Germinal center (tissue), 1 donor: ENCODE measurements at places on chromosomes 11 and 22.

DNA sequence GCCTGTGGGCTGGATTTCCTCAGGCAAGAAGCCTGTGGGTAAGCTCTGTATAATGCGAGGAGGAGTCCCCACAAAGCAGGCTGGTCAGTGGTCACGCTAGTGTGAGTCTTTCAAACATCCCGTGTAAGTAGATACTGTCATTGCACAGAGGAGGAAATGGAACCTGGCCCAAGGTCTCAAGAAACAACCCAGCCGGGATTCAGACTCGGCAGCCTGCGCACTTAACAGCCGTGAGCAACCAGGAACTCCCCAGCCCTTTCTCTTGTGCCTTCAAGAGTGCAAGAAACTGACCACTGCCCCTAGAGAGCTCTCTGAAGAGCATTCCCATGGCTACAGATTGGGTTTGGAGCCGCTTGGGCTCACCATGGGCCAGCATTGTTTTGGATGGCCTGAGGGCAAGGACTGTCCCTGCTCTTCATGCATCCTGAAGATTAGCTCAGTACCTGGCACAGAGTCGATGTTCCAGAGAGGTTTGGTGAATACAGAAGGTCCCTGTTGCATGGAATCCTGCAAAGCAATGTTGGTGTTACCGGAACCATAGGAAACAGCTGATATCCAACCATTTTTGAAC, 6.0 kb downstream of the MPST start:
- no peak for DNase-seq

DNA sequence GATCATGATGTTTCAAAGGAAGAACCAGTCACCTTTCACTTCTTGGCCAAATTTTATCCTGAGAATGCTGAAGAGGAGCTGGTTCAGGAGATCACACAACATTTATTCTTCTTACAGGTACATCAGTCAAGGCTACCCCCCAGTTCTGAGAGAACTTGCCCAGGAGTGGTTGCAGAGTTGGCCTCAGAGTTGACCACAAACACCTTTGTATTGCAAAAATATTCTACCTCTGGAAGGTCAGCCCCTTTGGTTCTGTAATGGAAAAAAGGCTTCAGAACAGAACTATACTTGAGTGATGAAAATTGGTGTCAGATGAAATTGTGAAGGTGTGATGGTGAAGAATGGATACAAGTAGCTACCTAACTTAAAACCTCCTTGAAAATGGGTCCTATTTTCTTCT, 35.7 kb downstream of the NF2 start:
- no peak for DNase-seq

DNA sequence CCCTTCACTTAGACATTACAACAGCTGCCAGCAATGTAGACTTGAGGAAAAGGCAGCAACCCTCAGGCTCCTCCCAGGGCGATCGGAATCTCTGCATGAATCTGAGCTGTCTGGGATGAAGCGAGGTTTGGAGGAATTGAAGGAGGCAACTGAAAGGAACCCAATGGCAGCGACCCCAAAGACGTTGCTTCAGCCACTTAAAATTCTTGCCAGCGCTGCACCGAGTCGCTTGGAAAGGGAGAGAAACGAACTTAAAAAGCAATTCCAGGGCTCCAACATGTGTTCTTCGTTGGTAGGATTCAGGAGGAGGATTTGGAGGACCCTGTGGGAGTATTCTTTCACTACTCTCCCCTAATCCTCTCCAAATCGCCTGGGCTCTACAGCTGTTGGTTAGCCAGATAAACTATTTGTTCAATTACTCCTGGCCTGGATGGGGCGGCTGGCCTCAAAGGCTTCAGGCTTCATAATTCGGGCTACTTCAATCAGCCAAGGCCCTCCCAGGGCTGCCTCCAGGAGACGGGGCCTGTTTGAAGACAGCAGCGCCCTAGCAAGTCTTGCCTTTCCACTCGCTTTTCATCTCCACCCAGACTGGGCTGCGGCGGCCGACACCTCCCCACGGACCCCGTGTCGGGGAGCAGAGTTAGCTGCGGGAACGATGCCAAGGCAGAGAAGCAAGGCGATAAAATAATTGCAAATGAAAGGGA, 72.4 kb upstream of the TMEM45B start:
- no peak for DNase-seq

DNA sequence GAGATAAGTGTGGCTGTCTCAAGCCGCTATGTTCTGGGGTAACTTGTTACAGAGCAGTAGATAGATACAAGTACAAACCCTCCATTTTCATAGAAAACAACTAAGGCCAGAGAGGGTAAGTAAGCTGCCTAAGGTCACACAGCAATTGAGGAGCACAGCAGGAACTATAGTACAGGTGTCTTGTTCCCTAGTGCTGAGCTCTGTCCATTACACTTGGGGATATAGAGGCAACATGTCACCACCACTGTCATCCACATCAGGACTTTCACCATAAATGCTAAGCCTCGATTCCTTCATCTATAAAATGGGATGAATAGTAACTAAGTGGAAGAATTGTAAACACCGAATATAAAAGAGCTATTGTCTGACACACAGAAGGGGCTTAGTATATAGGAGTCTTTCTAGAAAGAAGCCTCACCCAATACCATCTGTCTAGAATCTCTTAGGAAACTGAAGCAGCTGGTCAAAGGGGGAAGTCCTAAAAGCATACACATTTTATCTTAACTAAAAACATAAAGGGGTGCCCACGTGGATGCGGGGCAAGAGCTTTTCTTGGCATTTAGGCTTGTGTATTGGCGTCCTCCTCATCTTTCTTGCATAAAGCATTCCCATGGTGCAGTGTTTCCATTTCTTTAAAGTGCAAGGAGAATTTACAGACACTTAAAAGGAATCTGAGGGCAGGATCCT, 93.8 kb upstream of the ALX4 start:
- DNase-seq = no peak

DNA sequence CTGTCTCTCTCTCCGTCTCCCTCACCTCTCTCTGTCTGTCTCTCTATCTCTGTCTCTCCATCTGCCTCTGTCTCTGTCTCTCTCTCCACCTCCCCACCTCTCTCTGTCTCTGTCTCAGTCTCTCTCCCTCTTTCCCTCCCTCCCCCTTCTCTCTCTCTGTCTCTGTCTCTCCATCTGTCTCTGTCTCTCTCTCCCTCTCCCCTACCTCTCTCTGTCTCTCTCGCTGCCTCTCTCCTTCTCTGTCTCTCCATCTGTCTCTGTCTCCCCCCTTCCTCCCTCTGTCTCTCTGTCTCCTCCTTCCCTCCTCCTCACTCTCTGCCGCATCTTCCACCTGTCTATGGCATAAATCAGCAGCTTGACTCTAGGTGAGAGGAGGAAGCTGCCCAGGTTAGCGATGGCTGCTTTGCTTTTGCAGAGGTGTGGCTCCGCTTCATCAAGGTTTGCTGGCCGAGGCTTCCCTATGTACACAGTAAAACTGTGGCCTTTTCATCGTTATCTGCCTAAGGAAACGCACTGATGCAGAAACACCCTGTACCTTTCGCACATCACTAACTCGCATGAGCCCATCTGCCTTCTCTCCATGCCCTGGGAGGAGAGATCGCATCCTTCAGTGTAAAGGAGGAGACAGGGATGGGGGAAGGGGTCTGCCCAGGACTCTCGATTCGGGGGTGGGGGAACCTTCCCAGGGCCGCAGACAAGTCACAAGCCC, 44.5 kb downstream of the ANO1 start:
- no peak for DNase-seq
